Activated naive CD4-positive, alpha-beta T cell (primary cell): ENCODE measurements at places on chromosomes 5 and 9.

GRCh38 chr5:60207040-60207439 is 313.5 kb upstream of the PDE4D start:
- no peak for DNase-seq

GRCh38 chr9:100357501-100357900 is 4.8 kb upstream of the TEX10 start:
- no peak for DNase-seq

DNA sequence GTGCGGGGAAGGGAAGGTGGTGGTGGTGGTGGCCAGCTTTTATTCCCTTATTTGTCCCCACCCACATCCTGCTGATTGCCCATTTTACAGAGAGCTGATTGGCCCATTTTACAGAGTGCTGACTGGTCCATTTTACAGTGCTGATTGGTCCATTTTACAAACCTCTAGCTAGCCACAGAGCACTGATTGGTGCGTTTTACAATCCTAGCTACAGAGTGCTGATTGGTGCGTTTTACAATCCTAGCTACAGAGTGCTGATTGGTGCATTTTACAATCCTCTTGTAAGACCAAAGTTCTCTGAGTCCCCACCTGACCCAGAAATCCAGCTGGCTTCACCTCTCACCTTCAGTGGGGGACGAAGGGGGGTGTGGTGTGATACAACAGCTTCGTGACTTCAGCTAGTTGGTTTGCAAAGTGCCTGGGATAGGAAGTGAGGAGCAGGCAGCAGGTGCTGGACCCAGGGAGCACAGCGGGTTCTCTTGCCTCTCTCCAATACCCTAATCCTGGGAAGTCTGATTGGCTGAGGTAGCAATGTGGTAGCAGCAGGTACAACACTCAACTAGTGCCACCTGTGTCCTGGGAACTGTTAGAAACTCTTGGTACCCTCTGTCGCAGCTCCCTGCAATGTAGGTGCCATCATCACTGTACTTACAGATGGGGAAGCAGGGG is 92.1 kb downstream of the BARX1 start:
- DNase-seq = no peak

DNA sequence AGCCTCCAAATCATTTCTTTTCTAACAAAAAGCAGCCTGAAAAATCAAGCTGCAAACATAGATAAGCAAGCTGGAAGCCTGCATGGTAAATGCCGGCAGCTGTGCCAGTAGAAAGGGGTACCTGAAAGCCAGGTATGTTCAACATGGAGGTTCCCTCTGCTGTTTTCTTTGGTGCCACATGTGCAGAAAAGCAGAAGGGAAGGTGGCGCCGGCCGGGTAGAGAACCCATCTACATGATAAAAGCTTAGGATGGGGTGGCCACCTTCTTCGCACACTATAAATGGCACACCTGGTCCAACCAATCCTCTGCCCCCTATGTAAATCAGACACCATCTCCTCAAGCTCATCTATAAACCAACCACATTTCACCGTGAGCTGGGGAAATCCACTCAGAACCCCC is 268.9 kb upstream of the IRX2 start:
- DNase-seq = no peak

- DNase-seq = no peak
Observed at GRCh38 chr5:154345255-154345952, 100.4 kb upstream of the SAP30L start.
